Neuronal stem cell (in vitro differentiated cells): ENCODE measurements at places on chromosomes 1 and 21.
A peak's percentile ranks its signal among the peaks of the same experiment; 100 is the strongest.

- no peak for DNase-seq
These were observed 44.9 kb downstream of the ACOT7 start for GRCh38 chr1:6348511-6349191.

DNA sequence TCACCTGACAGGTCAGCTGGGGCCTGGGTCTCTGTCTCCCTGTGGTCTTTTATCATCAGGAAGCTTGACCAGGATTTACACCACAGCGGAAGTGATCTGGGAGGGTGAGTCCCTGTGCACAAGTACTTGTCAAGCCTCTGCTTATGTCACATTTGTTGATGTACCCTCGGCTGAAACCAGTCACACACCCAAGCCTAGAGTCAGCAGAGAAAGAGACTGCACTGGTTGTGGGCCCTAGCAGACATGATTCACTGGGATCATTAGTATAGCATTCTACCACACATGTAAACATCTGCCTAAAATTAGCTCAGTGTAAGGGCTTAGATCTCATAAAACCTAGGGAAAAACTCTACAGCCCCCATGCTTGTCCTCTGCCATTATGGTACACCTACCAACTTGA, 79.3 kb upstream of the LAMC2 start:
- no peak for DNase-seq

DNA sequence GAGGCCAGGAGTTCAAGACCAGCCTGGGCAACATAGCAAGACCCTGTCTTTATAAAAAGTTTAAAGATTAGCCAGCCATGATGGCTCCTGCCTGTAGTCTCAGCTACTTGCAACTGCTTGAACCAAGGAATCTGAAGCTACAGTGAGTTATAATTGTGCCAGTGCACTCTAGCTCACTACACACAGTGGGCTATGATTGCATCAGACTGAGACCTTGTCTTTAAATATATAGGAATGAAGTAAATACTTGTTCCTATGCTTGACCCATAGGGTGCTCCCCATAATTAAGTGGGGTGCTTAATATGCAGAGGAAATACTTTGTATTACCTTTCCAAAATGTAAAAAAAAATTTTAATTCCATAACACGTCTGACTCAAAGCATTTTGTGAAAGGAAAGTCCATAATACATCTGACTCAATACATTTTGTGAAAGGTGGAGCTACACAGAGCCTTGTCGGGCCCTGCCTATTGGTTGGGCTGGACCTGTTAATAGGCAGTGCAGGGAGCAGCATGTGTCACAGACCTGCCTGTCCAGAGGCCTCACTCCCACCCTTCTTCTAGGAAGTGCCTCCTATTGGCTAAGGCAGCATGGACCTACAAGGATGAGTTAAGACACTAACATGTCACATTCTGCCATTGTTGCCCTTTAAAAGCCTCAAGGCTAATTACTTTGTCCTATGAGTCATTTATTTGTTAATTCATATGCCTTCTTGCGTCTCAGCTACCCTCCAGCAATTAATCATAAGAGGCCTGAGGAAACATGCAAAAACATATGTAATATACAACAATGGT, 33.6 kb downstream of the CD58 start:
- no peak for DNase-seq

GRCh38 chr1:8427493-8427892, 109.6 kb downstream of the SLC45A1 start:
- DNase-seq, result no peak

- no peak for DNase-seq
These were observed 10.5 kb upstream of the C1orf21 start for GRCh38 chr1:184376369-184376768.

GRCh38 chr1:207845109-207845508, 65.8 kb downstream of the CD34 start:
- DNase-seq, result no peak

- peak; percentile 14 for DNase-seq
These were observed 42.9 kb upstream of the CD53 start for GRCh38 chr1:110829955-110830553.

DNA sequence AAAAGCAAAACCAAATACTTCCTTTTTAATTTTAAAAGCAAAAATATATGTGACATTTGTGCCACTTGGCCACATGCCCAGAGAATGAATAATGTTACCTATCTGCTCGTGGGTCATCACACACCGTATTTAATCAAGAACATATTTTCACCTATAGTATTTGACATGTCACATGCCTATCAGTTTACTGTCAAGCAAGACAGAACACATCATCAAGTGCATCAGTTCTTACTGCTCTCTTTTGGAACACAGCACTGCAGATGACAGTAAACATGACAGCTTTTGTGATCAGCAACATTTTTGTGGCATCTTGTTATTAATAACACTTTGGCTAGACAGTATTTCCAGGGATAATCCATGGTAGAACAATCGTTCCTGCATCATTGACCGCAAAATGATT, 134.4 kb downstream of the LRRC7 start:
- no peak for DNase-seq

DNA sequence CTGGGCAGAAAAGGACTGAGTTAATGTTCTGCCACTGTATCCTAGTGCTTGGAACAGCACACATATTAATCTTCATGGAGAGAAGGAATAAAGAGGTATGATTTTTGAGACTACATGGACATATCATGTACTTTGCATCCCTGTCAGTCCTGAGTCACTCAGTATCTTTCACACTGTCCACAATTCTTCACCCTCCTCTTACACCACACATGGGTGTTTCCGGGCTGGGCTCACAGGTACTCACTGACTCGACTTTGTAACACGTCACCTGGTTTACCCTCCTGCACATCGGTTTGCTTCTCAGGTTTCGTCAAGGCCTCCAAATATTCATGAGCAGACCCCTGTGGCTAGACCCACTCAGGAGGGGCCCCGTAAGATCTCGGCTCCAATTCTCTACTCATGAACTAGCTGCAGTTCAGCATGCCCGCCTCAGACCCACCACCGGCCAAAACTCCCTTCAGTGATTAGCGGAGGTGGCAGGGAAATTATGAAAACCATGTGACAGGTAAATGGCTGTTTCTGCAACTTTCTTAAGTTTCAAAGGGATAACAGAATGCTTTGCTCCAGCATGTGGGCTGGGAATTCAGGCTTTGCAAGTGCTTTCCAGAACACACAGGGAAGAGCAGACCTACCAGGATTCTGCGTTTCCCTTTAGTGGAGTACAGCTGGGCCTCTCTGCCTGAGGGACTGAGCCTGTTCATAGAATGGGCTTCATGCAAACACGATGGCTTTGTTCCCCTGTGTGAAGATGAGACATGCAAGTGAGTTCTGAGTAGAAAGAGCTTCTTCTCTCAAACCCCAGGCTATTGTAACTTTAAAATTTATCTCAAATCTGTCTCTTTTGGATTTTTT, 31.3 kb upstream of the TRABD2B start:
- no peak for DNase-seq

- no peak for DNase-seq
These were observed 246.1 kb upstream of the TMEM51 start for GRCh38 chr1:14907416-14907815.

DNA sequence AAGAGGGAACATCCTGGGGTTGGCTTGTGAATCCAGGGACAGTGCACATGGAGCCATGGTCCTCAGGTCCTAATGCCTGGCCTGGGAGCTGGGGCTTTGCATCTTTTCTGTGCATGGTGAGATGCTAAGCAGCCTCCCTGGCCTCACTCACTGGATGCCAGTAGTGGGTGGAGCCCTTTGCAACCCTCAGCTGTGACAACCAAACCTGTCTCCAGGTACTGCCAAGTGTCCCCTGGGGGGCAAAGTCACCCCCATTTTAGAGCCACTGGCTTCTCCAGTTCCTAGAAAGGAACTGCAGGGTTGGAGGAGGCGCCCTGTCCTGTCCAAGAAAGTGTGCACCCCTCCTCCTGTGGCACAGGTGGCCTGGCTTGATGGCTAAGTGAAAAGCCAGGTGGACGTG, 44.6 kb upstream of the GRIK3 start:
- no peak for DNase-seq

- no peak for DNase-seq
These were observed 21.1 kb upstream of the ATP1A1 start for GRCh38 chr1:116351914-116352313.

DNA sequence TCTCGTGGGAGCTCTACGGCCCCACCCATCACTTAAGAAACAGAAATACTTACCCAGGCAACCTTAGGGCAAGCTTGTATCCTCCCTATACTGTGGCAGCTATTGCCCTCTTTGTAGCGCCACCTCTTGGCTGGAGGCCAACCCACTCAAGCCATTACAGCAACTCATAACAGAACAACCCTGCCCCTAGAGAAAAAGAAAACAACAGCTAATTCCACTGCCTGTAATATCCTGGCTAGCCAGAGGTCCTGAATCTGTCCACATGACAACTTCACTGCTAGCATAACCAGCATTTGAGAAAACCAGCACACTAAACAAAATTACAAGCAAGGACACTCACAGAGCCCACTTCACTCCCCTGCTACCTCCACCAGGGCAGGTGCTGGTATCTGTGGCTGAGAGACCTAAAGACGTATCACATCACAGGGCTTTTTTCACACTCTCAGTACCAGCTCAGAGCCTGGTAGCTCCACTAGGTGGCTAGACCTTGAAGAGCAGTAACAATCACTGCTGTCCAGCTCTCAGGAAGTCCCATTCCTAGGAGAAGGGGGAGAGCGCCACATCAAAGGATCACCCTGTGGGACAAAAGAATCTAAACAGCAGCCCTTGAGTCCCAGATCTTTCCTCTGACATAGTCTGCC, 14.5 kb upstream of the MX1 start:
- DNase-seq, result no peak

GRCh38 chr1:241869022-241869421, 21.0 kb downstream of the EXO1 start:
- DNase-seq, result no peak

DNA sequence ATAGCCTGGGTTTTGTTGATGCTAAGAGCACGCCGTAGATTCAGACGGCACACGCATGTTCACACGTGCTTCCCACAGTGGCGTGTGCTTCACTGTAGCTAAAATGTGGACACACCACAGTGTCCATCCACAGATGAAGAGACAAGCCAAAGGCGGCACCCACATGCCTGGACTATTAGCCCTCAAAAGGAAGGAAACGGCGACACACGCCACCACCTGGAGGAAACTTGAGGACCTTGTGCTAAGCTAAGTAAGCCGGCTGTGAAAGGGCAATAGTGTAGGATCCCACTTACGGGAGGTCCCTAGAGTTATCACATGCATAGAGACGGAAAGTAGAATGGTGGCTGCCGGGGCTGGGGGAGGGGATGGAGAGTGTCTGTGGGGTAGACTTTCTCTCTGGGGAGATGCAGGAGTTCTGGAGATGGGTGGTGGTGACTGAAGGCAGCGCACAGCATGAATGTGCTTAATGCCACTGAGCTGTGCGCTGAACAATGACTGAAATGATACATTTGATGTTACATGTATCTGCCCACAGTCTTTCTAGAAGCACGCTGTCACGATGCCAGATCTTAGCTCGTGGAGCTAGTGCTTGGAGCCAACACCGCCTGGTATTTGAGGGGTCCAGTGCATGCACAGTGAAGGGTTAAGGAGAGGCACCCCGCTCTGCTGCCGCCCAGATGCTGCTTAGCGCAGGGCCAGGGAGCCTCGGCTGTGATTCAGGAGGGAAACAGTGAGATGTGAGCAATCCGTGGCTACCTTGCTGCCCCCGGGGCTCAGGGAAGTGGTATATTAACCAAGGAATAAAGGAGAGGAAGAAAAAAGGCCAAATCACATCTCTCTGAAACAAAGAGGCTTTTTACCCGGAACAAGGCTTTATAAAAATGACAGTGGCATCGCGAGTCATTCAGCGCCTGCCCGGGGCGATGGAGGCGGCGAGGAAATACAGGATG, 103.7 kb downstream of the PRDM16 start:
- no peak for DNase-seq

GRCh38 chr1:161139766-161140165, 7.3 kb upstream of the DEDD start:
- no peak for DNase-seq

DNA sequence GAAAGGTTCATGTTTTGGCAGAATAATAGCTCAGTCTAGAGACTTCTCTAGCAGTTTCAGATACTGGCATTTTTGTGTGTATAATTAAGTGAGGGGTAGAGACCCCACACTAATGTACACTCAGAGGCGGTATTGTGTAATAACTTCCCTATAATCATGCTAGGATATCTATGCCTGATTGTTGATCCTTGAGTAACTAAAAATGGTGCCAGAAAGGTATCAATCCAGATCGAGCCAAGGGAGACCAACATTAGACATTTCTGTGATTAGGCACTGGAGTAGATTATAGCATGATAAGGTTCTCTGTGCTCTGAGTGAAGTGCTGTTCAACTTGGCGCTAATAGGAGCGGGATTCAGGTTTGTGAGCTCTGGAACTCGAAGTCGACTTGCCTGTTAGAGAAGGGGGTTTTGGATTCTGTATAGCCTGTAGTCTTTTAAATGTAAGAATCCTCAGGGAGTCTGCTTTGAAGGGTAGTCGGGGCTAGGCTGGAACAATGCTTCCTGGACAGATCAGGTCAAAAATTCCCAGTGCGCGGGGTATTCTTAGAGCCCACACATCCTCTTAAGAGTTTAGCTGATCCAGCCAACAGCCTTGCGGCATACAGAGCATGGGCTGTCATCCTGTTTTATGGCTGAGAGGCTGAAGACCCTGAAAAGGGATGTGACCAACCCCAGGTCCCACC, 24.2 kb downstream of the MAN1C1 start:
- no peak for DNase-seq

GRCh38 chr1:205569411-205570172, 62.2 kb downstream of the ELK4 start:
- DNase-seq, result no peak

DNA sequence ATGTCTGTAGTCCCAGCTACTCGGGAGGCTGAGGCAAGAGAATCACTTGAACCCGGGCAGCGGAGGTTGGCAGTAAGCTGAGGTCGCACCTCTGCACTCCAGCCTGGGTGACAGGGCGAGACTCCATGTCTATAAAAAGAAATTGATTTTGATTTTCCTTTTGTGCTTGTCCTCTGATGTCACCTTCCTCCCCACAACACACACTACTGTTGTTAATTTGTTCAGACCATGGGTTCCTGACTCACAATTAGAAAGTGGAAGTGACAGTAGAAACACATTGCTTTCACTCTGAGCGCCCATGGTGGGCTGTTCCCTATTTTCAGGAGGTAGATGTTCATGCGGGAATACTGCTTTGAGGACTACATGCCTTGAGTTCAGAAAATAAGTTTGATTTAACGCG, 165.5 kb upstream of the KCNJ6 start:
- DNase-seq, result no peak

DNA sequence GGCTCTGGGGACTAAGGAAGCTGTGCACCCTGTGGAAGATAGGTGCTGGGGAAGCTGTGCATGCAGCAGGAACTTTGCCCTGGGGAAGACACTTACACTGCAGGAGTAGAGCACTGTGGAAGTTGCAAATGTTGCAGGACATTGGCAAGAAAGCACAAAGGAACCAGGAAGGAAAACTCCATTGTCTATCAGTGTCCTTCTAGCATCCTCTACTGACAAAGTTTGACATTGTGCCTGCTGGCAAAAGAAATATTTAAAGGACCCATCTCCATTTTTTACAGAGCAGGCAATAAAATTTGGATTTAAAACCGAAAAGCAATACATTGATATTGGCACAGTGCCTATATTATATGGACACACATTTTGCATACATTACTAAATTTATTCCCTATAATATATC, 394.1 kb downstream of the PBX1 start:
- no peak for DNase-seq
